Neural progenitor cell (in vitro differentiated cells): ENCODE measurements at places on chromosomes 5 and 9. TPM values are rescaled to one million over a fixed set of nuclear protein-coding genes. Genes with fewer than 3 reads are reported as not detected.

Gene PCDHA3
- total RNA-seq = 2.8 and 4.0 TPM in 2 replicates

Gene COL5A1
- total RNA-seq = 6.1 and 14.2 TPM in 2 replicates

Gene WNT8A
- 0.25 TPM in 1 of 2 replicates, not detected in the other for total RNA-seq

Gene BAAT
- 0.09 and 0.15 TPM in 2 replicates for total RNA-seq

Gene HOMER1
- total RNA-seq = 30.8 and 41.6 TPM in 2 replicates

Gene DMRT3
- 0.41 and 0.90 TPM in 2 replicates for total RNA-seq

Gene S1PR3
- total RNA-seq = 21.6 and 29.4 TPM in 2 replicates

Gene CDKN2B-AS1
- not detected in 2 replicates for total RNA-seq

- no peak overlapping the region for H3K27ac ChIP-seq
- no peaks in the 10 kb centered on the region for H3K36me3 ChIP-seq
- no peaks in the 10 kb centered on the region for H3K27me3 ChIP-seq
- DNase-seq = no peak
Observed at GRCh38 chr9:109709866-109710265, 70.1 kb upstream of the PALM2AKAP2 start.

- no peaks in the 10 kb centered on the region for H3K36me3 ChIP-seq
- DNase-seq = no peak
- H3K27ac ChIP-seq = no peak overlapping the region
- H3K4me3 ChIP-seq = no peak overlapping the region
- H3K27me3 ChIP-seq = no peaks in the 10 kb centered on the region
- H3K4me1 ChIP-seq = no peaks in the 10 kb centered on the region
Observed at GRCh38 chr5:161283296-161283695, 263.2 kb downstream of the GABRB2 start.

GRCh38 chr9:137138722-137139467, at the start of gene GRIN1:
Gene GRIN1 (plus strand): TSS chr9:137139154. CDS start chr9:137139487, 333 bp downstream.
- no peaks in the 10 kb centered on the region for H3K4me1 ChIP-seq
- DNase-seq = peak; percentile 89
- H3K27ac ChIP-seq = no peak within 1 kb of the TSS
- no peak within 1 kb of the TSS for H3K4me3 ChIP-seq

GRCh38 chr9:99732715-99733114, 89.0 kb upstream of the NR4A3 start:
- H3K4me1 ChIP-seq = no peaks in the 10 kb centered on the region
- no peak overlapping the region for H3K4me3 ChIP-seq
- no peaks in the 10 kb centered on the region for H3K36me3 ChIP-seq
- no peak overlapping the region for H3K27ac ChIP-seq
- no peaks in the 10 kb centered on the region for H3K27me3 ChIP-seq

GRCh38 chr5:175211956-175212756, 231.8 kb downstream of the DRD1 start:
- H3K4me3 ChIP-seq = no peak overlapping the region
- H3K27ac ChIP-seq = no peak overlapping the region
- no peaks in the 10 kb centered on the region for H3K4me1 ChIP-seq
- DNase-seq = no peak
- H3K27me3 ChIP-seq = no peaks in the 10 kb centered on the region
- H3K36me3 ChIP-seq = no peaks in the 10 kb centered on the region

DNA sequence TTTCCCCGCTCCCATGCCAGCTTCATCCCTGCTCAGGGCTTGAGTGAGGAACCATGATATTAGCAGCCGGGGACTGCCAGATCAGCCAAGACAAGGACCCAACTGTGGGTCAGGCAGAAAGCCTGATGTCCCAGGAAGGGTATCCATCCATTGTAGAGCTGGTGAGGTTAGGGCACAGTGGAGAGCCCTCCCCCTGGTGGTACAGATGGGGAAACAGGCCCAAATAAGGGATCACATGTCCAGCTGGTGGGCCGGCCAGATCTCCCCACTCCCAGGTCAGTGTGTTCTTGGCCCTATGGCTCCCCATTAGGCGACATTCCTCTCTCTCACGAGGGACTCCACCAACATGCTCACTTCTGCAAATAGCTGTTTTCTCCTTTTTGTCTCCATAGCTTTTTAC, 9.0 kb downstream of the CDX1 start:
- no peak overlapping the region for H3K4me3 ChIP-seq
- H3K4me1 ChIP-seq = no peaks in the 10 kb centered on the region
- DNase-seq = peak; percentile 68
- H3K27ac ChIP-seq = no peak overlapping the region
- peaks cover 22% of the 10 kb centered on the region for H3K27me3 ChIP-seq
- H3K36me3 ChIP-seq = no peaks in the 10 kb centered on the region

DNA sequence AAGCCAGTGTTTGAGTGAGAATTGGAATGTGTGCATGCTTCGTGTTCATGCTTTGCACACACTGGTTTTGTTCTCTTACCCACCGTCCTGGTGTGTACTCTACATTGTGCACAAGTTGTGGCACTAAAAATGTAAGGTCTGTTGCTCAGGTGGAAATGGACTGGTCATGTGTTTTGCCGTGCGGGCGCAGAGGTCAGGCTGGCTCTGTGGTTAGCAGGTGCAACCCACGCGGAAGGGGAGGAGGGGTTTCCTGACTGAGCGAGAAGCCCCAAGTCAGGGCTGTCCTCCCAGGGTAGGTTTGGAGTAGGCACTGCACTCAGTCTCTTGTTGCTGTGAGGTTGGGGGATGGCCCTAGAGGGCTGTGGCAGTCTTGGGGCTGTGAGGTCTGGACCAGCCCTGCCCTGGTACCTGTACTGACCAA, 86.6 kb downstream of the EHMT1 start:
- no peak overlapping the region for H3K27ac ChIP-seq
- H3K4me1 ChIP-seq = peaks cover 4% of the 10 kb centered on the region
- no peaks in the 10 kb centered on the region for H3K27me3 ChIP-seq
- no peak overlapping the region for H3K4me3 ChIP-seq
- peaks cover 10% of the 10 kb centered on the region for H3K36me3 ChIP-seq

GRCh38 chr5:139788294-139788910, 7.2 kb upstream of the PSD2 start:
- peaks cover 92% of the 10 kb centered on the region for H3K27me3 ChIP-seq
- peak; percentile 61 for DNase-seq
- no peak overlapping the region for H3K27ac ChIP-seq
- H3K36me3 ChIP-seq = no peaks in the 10 kb centered on the region
- H3K4me1 ChIP-seq = peaks cover 7% of the 10 kb centered on the region
- H3K4me3 ChIP-seq = peak overlapping the region; percentile 76

DNA sequence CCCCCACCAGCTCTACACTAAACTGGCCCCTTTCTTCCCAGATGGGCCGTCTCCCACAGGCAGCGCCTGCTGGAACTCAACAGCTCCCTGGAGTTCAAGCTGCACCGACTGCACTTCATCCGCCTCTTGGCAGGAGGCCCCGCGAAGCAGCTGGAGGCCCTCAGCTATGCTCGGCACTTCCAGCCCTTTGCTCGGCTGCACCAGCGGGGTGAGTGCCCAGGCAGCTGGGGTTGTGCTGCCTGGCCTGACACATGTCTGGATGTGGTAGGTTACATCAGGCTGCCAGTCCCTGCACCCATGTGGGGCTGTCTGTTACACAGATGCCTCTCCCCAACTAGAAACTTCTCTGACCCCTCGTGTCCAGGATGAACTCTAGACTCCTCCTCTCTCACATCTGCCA, 9.8 kb downstream of the NHP2 start:
- H3K27ac ChIP-seq = no peak overlapping the region
- H3K4me3 ChIP-seq = no peak overlapping the region
- H3K4me1 ChIP-seq = no peaks in the 10 kb centered on the region
- no peak for DNase-seq

GRCh38 chr5:71011194-71011792, 13.8 kb downstream of the NAIP start:
- H3K36me3 ChIP-seq = no peaks in the 10 kb centered on the region
- no peak overlapping the region for H3K4me3 ChIP-seq
- H3K27me3 ChIP-seq = no peaks in the 10 kb centered on the region
- no peaks in the 10 kb centered on the region for H3K4me1 ChIP-seq
- H3K27ac ChIP-seq = no peak overlapping the region

GRCh38 chr5:157842185-157842584, 16.8 kb downstream of the CLINT1 start:
- no peaks in the 10 kb centered on the region for H3K36me3 ChIP-seq
- H3K4me3 ChIP-seq = no peak overlapping the region
